ENCODE measurements at places on chromosomes 3 and 15.

- no peak for DNase-seq
These were observed 62.9 kb downstream of the KLF13 start for GRCh38 chr15:31389576-31389975.

DNA sequence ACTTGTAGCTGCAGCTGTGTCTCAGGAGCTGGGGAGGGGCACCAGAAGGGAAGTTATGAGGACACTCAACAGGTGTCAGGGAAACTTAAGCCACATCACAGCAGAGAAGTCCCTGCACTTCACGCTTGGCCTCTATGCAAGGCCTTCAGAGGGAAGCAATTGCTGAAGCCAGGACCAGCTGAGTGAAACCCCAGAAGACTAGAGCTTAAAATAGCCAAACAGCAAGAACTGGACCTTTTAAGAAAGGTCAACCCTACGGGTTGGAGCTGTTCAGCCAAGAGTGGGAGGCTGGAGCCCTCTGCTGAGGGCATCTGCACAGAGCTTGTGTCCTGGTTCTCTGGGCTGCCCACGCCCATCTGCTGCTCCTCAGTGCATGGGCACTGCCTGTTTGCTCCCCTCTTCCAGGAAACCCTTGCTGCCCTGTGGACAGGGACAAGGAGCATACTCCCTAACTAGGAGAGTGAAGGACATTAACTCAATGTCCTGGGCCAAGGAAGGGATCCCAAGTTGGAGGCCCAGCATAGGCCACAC is 3.9 kb upstream of the GRAMD2A start:
- DNase-seq = no peak

GRCh38 chr15:31203999-31204398 is 102.5 kb upstream of the TRPM1 start:
- DNase-seq = no peak

DNA sequence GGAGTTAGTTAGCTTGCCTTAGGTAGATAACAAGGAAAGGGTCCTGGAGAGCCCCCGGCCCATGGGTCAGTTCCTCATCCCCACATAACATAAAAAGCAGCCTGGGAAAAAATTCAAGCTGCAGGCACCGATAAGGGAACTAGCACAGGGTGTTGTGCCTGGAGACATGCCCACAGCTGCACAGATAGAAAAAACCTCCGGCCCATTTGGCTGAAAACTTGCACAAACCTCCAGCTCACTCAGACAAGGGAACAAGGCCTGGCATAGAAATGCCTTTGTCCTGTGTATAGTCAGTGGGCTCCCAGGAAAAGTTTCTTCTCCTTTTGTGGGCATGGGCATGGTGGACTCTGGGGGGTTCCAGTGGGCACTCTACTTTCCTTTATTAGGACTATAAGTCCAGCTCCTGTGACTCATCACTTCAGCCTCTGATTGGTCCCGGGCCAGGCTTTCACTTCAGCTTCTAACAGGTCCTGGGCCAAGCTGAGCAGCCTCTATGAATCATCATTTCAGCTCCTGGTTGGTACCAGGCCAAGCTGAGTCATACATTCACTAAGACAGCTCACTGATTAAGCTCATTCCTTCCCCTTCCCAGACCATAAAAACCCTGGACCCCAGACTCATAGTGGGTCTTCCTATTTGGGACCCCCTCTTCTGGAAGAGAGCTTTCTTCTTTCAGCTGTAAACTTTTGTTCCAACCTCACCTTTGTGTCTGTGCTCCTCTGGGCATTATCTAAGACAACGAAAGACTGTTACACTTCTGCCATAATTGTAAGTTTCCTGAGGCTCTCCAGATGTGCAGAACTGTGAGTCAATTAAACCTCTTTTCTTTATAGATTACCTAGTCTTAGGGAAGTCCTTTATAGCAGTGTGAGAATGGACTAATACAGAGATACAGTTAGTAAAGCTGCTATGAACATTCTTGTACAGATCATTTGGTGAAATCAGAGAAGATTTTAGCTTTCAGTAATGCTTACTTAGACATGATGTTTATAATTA is 348.0 kb upstream of the DPPA4 start:
- DNase-seq = no peak

- DNase-seq = no peak
These were observed 101.7 kb downstream of the MEGF11 start for GRCh38 chr15:66151809-66152208.

DNA sequence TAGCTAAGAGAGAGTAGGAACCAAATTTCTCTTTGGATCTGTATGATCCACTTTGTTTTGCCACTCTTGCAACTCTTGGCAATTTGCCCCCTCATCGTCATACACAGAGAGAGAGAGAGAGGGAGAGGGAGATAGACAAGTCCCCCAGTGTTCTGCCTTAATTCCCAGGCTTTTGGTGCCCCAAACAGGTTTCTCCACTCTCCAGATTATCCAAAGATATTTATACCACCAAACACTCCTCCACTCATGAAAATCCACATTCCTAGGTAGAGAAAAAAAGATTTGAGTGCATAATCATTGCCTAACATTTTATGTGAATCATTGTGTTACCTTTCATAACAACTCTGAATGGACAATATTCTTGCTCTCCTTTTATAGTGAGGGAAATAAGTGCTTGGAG is 15.3 kb downstream of the ACP3 start:
- no peak for DNase-seq

GRCh38 chr3:187952849-187953248 is 201.1 kb upstream of the LPP start:
- DNase-seq = no peak
